ENCODE measurements at places on chromosomes 12 and 14.

DNA sequence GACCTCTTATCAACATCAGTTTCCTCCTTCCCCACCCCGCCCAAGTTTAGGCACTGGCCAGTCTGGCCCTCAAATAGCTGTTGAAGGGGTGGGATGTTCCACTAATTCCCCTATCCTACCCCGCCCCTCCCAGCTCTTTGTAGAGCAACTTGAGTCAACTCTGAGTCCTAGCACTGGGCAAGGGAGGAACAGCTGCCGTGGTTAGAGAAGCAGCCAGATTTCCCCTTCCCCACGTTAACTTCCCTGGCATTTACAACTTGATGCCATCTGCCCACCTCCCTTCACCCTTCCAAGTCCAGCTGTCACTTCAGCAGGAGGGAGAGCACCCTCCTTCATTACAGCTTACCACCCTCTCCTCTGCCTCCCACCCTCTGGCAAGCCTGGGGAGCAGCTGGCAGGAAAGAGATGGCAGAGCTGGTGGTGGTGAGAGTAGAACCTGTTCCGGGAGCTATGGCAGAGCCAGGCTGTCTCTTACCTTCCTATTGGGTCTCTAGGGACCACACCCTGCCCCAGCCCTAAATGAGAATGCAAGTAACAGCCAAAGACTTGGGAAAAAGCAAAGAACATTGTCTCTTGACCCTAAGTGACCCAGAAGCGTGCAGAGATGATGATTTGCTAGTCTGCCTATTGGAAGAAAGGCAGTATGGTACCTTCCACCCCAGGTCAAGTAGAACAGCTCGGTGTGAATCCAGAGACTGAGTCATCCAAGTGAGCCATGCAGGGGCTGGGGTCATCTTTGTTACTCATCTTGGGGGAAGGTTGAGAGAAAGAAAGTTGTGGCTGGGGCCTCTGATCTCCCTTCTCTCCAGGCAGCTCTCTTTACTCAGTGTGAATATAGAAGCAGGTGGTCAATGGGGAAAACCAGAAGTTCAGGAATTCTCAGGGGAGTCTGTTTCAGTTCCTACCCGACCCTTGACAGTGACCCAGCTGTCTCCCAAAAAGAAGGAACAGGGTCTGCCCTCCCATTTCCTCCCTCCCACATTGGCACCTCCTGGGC is 1.5 kb downstream of the BLOC1S1 start:
- no peak for DNase-seq

GRCh38 chr14:62168564-62169155 is 406.4 kb downstream of the SNAPC1 start:
- DNase-seq = no peak

GRCh38 chr14:102297436-102298170 is 7.4 kb downstream of the MOK start:
- no peak for DNase-seq

DNA sequence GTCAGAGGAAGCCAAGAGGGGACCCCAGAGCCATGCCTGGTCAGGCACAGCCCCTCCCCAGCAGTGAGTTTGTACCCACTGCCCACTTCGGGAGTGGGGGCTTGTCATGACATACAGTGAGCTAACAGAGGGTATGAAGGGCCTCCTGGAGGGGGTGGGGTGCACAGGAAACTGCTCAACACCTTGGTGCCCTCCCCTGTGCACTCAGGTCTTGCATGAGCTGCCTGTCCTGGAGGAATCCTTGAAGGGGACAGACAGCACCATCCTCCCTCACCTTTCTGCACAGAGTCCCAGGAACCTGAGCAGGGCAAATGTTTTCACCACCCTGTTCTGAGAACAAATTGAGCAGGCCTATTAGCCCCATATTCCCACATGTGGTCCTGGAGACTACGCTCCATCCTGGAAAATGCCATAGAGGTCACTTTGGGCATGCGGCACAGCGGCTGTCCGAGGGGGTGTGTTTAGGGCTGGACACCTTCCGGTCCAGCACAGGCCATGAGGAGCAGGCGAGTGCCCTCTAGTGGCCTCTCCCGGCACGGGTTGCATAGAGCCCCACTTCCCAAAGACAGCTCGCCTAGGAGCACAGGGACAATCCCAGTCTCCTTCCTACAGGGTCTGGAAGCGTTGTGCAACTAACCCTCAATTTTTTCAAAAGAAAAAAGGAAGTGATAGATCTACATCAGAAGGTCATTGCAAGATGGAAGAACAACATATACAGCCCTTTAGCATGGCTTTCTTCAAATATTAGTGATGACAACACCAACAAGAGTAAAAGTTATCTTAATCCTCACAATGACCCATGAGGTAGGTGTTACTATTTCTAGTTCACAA is 31.9 kb upstream of the ZFP36L1 start:
- peak; percentile 64 for DNase-seq

DNA sequence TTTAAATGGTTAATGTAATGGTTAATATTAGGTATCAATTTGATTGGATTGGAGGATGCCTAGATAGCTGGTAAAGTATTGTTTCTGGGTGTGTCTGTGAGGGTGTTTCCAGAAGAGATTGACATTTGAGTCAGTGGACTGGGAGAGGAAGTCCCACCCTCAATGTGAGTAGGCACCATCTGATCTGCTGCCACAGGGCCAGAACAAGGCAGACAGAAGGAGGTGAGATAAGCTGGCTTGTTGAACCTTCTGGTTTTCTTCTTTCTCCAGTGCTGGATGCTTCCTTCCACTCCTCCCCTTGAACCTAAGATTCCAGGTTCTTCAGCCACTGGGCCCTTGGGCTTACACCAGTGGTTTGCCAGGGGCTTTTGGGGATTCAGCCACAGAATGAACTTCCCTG is 756.5 kb upstream of the LRFN5 start:
- DNase-seq = no peak

DNA sequence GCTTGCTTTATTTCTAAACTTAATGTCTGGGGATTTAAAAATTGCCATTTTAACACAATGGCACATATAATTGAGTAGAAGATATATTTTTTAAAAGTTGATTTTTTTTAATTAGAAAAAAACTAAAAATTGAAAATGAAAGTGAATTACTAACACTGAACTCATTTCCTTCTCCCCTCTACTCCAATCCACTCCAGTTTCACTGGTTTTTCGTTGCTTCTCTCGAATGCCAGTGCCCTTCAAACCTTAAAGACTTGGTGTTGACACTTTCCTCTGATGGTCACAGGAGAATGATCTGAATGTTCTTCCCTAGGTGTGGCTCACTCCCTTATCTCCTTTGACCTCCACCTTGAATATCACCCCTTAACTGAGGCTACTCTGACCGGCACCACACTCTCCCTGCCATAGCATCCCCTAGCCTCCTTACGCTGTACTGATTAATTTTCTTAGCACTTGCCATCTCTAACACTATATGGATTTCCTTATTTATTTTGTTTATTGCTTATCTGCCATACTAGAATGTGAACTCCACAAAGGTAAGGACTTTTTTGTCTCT is 107.1 kb downstream of the LIN7A start:
- DNase-seq = no peak

- no peak for DNase-seq
Observed at GRCh38 chr12:128833418-128833817, 9.7 kb upstream of the SLC15A4 start.

- no peak for DNase-seq
Observed at GRCh38 chr12:98533723-98534251, 18.4 kb downstream of the TMPO start.

GRCh38 chr14:59228421-59228820 is 40.0 kb downstream of the DAAM1 start:
- no peak for DNase-seq

GRCh38 chr12:2628401-2628800 is 166.4 kb upstream of the FKBP4 start:
- no peak for DNase-seq

GRCh38 chr14:94028450-94028826 is 2.3 kb downstream of the OTUB2 start:
- no peak for DNase-seq

GRCh38 chr12:27838543-27839185 is 58.6 kb upstream of the MANSC4 start:
- no peak for DNase-seq

- DNase-seq = no peak
Observed at GRCh38 chr14:29042551-29042950, 276.0 kb downstream of the FOXG1 start.

DNA sequence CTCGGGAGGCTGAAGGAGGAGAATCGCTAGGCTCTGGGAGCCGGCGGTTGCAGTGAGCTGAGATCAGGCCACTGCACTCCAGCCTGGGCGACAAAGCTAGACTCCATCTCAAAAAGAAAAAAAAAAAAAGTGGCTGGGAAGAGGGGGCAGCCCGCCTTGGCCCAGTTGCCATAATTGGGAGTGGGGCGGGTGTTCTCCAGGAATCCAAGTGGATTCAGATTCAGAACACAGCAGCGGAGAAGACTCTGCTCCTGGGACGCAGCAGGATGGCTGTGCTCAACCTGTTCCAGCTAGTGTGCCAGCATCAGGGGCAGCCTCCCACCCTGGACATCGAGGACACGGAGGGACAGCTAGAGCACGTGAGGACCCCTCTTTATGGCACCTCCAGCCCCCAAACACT is 5.5 kb downstream of the CFAP73 start:
- no peak for DNase-seq

DNA sequence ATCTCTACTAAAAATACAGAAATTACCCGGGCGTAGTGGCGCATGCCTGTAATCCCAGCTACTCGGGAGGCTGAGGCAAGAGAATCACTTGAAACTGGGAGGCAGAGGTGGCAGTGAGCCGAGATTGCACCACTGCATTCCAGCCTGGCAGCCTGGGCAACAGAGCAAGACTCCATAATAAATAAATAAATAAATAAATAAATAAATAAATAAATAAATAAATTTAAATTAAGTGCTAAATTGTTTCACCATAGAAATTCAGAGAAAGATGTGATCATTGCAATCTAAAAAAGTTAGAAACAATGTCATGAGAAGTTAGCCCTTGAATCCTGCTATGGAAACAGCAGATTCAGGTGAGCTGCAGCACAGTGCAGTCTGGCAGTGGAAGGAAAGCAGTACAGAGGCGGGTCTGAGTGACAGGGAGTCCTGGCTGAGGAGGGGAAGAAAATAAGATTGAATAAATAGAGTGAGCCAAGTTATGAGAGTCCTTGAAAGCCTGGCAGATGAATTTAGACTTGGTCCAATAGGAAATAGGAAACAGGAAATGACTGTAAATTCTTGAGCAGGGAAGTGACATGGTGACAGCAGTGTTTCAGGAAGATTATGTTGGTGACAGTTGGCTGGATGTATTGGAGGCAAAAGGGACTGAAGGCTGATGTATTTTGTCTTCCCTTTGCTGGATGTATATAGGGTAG is 241.5 kb downstream of the GXYLT1 start:
- no peak for DNase-seq

- no peak for DNase-seq
Observed at GRCh38 chr14:36976571-36977023, 195.8 kb downstream of the SLC25A21 start.

GRCh38 chr14:75254901-75255584 is 23.6 kb upstream of the FOS start:
- no peak for DNase-seq

GRCh38 chr12:6554168-6555017 is 1.4 kb downstream of the IFFO1 start:
- peak; percentile 71 for DNase-seq

GRCh38 chr12:88509347-88509746 is 70.9 kb downstream of the KITLG start:
- DNase-seq = no peak

DNA sequence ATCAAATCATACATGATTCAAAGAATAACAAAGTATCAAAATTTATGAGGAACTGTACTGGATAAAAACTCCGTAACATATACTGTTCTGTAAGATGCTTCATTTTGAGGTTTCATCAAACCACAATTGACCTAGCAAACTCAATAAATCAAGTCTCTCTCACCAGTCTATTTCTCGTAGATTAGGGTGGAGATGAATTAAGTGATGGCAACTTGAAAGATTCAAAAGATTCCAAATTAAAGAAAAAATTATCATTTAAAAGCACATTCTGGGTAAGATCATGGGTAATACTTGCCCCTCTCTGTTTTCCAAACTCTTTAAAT is 74.4 kb downstream of the PAPLN start:
- DNase-seq = no peak

DNA sequence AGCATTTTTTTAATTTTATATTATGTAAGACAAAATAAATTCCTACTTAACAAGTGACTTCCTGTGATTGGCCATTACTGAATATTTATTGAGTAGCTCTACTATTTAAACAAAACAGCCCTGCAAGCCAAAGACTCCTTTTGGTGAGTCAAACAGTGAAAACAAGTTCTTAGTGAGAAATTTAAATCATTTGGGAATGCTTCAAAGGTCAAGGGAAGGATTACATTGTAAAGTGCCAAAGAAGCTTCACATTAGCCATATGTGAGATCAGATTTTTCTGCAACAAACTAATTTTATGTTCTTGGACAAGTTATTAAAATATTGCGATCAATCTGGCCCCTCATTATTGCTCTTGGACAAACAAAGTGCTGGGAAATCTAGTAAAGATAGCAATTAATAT is 795.4 kb upstream of the MGAT4C start:
- no peak for DNase-seq

- no peak for DNase-seq
Observed at GRCh38 chr12:99334285-99335056, 313.1 kb upstream of the GARIN6 start.

GRCh38 chr12:20368651-20369304 is 441 bp downstream of the PDE3A start:
- DNase-seq = peak; percentile 39

DNA sequence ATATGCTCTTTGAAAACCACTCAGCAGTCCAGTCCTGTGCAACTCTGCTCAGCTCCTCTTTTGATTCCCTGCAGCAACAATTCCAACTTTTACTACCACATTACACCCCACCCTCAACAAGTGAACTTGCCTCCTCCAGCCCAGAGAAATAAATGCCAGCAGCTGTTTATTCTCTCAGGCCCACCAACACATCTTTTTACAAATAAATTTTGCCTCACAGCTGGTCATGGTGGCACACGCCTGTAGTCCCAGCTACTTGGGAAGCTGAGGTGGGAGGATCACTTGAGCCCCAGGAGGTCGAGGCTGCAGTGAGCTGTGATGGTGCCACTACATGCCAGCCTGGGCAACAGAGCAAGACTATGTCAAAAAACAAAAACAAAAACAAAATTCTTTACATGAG is 9.8 kb downstream of the SNX6 start:
- no peak for DNase-seq

DNA sequence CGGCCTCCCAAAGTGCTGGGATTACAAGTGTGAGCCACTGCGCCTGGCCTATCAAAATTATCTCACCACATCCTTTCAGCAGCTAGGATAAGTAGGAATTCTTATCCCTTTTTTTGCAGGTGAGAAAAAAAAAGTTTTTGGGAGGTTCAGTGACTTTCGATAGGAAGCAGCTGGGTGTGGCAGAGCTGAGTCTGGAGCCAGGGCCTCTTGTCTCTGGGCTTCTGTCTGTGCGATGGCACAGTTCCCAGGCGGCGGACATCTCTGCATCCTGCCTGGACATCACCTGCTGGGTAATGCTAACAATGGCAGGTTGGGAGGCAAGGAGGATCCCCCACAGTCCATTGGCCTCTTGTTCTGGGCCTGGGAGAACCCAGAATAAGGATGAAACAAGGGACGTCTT is 12.5 kb downstream of the NRXN3 start:
- no peak for DNase-seq

GRCh38 chr12:93682846-93683261 is 5.7 kb downstream of the CRADD start:
- no peak for DNase-seq
